Mesothelial cell of epicardium (in vitro differentiated cells): ENCODE measurements at places on chromosomes 16 and 17.

DNA sequence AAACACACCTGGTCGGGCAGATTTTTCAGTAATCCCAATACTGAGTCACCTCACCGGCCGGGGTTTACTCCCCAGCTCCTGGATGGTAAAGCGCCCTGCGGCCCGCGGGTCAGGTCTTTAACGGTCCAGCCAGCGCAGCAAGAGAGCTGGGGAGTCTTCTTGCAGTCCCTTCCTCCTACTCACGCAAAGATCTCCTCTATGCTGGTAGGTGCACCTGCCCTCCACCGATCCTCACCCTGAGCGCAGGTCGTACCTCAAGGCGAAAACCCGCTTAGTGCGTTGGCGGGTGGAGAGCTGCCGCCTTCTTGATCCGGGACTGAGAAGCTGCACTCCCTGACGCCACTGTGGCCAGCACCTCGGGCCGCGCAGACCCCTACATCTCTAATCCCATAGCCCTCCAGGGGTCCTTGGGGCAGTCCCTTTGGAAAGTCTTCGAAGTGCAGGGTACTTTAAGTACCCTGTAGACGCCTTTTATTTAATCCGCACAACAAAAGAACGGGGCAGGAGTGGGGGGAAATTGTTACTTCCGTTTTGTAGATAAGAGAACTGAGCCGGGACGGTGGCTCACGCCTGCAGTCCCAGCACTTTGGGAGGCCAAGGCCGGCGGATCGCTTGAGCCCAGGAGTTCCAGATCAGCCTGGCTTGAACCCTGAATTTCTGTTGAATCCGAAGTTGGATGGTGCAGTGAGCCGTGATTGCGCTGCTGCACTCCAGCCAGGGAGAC, 10.4 kb upstream of the HOXB13 start:
- DNase-seq, result no peak

DNA sequence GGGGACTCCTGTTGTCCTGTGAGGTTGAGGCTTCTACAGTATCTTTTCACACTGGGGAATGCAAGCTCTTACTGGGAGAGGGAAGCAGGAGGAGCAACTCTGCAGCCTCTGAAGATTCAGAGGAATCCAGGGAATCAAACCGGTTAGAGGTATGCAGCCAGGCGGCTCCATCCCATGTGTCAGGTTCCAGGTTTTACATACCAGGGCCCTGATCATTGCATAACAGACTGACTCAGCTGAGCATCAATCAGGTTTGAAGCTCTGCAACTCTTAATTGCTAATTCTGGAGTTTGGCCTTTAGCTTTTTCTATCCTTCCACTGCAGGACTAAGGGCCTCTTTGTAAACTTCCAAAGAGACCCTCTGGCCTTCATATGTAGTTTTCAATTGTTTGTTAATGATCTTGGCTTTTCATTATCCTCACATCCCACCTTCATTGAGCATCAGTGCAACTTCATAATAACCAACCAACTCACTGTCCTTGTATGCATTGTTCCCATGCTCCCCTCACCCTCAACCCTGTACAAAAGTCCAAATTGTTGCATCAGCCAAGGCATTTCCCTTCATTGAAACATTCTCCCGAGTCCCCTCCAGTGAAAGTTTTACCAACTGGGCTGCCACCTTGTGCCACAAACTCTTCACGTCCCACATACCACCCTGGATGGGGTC, 59.7 kb upstream of the DHX40 start:
- no peak for DNase-seq

DNA sequence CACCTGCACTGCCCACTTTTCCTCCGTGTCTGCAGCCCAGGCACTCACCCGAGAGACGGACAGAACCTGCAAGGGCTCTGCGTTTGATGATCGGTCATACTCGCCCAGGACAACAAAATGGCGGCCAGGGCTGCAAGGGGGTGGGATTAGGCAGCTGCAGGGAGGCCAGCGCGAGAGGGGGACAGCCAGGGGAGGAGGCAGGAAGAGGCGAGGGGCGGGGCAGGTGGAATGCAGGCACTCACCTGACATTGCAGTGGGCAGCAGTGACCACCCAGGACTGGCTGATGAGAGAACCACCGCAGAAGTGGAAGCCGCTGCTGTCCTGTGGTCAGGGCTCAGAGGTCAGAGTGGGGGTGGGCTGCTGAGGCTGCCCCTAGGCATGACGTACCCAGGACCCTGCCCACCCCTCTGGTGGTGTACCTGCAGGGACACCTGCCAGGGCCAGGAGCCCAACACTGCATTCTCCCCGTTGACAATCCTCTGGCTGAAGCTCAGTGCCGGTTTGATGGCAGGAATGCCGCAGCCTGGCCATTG, 917 bp downstream of the CTRL start:
- DNase-seq, result no peak

DNA sequence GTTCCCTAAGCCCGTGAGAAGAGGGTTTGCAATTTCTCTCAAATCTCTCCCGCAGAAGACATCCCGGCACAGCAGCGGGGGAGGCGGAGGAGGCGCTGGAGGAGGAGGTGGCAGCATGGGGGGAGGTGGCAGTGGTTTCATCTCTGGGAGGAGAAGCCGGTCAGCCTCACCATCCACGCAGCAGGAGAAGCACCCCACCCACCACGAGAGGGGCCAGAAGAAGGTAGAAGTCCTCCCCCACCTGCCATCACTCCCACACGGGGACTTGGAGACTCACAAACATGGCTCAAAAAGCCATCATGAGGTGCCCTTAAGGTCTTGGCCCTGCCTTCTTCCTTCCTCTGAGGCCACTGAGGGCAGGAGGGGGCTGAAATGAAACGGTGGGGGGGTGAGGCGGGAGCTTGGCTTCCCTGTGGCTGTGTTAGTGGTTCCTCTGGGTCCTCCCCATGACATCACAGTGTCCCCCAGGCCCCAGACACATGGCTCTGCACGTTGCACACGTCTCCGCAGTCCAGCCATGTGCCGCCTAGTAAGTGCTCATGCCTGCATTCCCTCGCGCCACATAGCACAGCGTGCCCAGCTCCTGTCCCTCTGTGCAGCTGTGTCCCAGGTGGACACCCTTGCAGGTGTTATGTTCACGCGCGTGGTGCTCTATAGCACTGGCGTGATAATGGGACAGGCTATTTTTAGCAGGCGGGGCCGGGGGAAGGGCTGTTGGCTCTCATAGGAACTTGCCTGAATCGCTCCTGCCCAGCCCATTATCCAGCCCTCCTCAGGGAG, 6.9 kb downstream of the MLLT6 start:
- DNase-seq, result no peak

DNA sequence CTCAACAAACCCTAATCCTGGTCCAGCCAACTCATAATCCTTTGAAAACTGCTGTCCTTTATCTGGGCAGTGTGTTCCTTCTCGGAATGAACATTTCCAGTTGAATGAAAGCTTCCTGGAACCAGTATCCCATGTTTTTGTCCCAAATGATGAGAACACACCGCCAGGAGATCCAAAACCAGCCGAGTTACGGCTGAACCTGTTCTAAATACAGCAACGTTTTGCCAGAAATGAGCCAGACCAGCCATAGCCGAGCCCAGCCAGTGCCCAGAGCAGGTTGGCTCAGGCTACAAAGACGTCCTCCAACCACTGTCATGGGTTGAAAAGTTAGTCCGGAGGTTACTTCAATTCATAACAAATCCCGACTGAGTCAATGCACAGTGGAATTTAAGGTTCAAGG, 67.6 kb upstream of the FOXF1 start:
- no peak for DNase-seq

DNA sequence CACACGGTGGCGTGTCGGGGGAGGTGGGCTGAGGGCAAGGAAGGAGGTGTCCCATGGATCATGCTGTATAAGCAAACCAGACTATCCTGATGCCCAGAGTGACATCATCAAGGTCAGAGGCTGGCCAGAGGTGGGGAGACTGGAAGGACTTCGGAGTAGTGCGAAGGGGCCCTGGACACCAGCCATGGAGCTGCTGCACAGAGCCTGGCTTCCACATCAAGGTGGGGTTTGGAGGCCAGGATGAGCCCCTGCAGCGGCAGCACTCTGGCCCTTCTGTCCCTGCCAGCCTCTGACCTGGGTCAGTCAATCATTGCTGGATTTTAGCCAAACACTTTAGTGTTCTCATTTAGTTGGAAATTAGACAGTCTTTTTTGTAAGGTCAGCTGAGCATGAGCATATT, 34.8 kb downstream of the MED13 start:
- DNase-seq, result no peak

DNA sequence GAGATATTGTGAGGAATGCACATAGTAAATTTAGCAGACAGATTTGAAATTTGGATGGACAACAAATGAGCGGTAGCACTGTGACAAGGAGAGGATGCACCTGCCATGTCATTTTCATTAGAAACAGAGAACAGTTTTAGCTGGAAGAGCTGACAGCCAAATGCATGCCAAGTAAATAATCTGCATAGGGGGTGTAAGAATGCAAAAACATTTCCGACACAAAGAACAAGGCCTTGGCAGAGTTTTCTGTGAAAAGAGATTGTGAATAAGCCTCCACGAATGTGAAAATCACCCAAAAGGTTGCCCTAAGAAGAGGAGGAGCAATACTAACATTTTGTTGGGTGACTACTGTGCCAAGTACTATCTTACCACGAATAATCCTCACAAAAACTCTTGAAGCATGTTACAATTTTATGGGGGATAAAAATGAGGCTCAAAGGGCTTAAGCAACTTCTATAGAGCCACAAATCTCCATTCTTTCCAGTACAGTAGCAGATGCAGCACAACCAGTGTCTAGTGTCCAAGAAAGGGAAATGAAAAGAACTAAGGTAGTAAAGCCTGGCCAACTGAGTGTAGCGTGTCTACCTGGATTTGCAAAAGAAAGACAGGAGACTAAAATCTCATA, 28.3 kb downstream of the TMEM100 start:
- DNase-seq, result no peak

- DNase-seq, result no peak
Measured at GRCh38 chr17:17225901-17226300, 11.1 kb downstream of the FLCN start.

DNA sequence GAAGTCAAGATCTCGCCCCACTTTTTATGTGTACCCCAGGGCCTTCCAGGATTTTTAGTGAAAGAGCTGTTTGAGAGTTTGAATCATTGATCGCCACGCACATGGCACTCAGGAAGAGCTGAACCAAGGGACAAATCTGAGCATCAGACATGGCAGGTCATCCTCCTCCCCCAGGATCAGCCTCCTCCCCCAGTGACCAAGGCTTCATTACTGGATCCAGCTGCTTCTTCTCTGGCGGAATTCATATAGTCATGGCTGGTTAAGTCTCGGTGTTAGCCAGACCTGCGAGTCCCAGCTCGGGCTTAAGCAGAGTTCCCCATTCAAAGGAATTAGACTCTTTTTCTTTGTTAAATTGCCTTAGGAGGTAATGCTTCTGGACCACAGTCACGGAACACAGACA, 32.5 kb downstream of the CDRT4 start:
- DNase-seq, result no peak

GRCh38 chr16:20866145-20866772, 33.9 kb downstream of the DCUN1D3 start:
- no peak for DNase-seq

DNA sequence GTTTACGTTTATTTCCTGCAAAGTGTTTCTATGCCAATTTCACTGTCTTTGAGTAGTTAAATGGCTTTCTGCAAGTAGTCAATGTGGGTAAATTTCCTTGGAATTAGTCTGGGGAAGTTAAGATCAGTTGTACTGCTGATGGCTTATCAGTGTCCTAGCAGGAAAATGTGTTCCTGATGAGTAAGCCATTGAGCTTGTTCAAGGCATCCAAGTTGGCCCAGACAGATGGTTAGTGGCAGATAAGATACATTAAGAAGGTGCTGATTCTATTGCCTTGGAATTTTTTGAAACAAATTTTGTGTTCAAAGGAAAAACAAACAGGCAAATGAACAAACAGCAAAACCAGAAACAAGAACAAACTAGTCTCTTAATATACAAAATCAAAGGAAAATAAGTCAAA, 258.4 kb downstream of the MAP2K6 start:
- DNase-seq, result no peak

DNA sequence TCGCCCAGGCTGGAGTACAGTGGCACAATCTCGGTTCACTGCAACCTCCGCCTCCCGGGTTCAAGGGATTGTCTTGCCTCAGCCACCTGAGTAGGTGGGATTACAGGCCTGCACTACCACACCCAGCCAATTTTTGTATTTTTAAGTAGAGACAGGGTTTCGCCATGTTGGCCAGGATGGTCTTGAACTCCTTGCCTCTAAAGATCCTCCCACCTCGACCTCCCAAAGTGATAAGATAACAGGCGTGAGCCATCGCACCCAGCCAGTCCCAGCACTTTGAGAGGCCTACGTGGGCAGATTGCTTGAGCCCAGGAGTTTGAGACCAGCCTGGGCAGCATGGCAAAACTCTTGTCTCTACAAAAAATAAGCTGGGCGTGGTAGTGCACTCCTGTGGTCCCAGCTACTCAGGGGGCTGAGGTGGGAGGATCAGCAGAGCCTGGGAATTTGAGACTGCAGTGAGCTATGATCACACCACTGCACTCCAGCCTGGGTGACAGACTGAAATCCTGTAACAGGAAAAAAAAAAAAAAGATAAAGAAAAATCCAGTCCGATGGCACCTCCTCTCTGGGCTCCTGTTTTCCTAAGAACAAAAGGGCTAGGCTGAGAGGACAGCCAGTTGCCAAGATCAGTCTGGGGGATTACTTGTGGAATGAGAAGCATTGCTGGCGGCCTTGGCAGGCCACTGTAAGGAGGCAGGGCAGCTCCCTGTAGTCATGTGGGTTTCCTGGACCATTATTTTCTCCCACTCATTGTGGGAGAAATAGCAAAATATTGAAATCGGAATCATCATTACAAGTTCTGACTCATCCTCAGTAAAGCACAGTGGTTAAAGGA, 3.0 kb upstream of the PIPOX start:
- no peak for DNase-seq

- no peak for DNase-seq
Measured at GRCh38 chr16:28845293-28845692, 855 bp downstream of the TUFM start.

DNA sequence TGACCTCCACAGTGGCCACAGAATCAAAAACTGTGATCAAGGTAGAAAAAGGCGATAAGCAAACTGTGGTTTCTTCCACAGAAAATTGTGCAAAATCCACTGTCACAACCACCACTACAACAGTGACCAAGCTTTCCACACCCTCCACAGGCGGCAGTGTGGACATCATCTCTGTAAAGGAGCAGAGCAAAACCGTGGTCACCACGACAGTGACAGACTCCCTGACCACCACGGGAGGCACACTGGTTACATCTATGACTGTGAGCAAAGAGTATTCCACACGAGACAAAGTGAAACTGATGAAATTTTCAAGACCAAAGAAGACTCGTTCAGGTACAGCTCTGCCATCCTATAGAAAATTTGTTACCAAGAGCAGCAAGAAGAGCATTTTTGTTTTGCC, 83.6 kb downstream of the C17orf58 start:
- DNase-seq, result no peak

DNA sequence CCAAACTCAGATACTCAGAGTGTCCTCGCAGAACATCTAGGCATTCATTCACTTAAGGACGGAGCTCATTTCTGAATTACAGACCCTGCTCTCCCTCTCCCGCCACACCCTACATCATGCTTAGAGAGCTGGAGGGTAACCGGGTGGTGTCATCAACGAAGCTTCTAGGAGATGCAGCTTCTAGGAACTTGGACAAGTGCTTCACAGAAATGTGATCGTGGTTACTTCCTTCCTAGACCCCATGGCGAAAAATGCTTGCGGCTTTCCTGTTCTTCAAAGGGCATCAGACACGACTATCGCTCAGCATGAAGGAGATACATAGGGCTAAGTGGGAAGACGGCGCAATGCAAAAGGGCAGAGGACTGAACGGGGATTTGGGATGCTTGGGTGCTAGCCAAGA, 126.8 kb downstream of the ZFHX3 start:
- DNase-seq, result no peak
